ENCODE measurements at places on chromosomes 7 and 10.

GRCh38 chr10:76618171-76618570 is 1019.4 kb downstream of the KCNMA1 start:
- DNase-seq = no peak

DNA sequence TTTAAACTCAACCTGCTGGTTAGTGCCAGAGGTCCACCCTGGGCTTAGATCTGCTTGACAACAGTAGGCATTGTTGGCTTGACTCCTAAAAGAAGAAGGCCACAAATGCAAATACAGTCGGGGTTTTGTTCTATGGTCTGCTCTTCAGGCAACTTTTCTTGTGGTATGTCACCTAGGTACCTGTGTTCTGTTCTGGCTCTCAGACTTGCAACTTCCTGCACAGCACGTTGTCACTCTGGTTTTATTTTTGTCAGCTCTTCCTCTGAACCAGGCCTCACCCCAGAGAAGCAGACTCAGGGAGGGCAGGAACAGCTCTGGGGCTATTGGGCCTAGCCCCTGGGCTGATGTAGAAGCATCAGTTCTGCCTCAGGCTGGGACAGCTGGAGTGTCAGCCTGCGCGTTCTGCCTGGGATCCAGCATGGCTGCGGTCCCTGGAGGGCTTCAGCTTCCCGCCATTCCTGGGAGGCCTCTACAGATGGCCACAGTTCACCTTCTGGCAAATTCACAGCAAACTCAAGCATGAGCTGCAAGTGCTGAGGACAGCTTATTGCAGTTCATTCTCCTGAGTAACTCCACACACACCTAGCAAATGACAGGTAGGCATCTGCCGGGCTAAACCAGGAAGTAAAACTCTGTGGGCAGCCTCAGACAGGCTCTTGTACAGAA is 11.0 kb upstream of the PDCD4 start:
- no peak for DNase-seq

GRCh38 chr7:157494506-157495176 is 157.8 kb downstream of the DNAJB6 start:
- no peak for DNase-seq

- no peak for DNase-seq
Measured at GRCh38 chr10:12768156-12769100, 233.1 kb downstream of the CCDC3 start.

- DNase-seq = no peak
Measured at GRCh38 chr10:43794181-43794815, 145.6 kb upstream of the ZNF32 start.

- DNase-seq = no peak
Measured at GRCh38 chr10:11298116-11298515, 280.4 kb downstream of the CELF2 start.

DNA sequence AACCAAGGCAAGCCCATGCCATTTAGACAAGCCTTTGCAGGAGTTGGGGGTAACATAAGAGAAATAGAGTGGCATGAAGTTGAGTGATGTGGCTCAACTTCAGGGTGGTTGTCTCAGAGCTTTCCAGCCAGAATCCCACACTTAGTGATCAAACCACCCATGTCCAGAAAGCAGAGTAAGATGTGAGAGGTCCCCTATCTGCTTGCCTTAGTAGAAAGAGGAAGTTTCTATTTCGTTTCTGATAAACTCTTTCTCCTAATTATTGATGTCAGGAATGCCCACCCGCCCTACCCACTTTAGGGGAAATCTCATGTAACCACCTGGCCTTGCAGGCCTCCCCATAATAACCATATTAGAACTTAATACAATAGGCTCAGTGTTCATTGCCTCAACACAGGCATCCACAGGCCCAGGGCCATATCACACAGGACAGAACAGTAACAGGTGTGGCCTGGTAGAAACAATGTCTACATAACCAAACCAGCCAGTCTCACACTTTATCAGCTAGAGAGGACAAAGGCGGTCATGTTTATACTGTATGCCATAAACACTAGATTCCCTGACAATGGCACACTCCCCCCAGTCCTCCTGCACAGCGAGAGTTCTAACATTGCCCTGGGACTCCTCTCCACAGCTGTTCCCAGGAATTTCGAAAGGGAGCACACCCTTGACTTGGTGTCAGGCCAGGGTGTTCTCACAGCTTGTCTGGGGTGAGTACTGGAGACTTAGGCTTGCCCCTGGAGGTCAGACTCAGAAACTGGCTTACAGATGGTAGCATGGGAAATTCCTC is 364.4 kb downstream of the CXCL12 start:
- DNase-seq = no peak

DNA sequence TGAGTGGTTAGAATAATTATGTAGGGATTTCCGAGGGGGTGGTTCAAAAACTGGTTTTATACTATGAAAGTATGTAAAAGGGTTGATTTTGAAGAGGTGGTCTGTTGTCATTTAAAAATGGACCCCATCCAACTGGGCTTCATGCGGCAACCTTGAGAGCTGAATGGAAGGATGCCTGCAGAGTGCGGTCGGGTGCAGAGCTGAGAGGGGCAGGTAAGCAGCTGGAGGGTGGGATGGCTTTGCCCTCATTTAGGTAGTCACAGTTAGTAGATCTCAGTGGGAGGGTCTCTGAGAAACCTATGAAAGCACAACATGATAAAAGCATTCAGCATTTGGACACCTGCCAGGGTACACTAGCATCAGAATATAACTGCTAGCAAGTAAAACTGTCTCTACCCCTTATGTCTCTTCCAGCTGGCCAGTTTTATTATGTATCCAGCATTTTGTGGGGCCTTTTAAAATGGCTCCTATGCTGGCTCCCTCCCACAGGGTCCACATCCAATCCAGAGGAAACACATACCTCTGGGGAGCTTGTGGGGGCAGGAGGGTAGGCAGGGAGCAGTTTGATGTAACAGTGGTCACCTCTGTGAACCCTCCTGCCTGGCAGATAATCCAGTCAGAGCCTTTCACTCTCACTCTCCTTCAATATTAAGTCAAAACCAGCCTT is 75.9 kb upstream of the MAGI2 start:
- DNase-seq = no peak

DNA sequence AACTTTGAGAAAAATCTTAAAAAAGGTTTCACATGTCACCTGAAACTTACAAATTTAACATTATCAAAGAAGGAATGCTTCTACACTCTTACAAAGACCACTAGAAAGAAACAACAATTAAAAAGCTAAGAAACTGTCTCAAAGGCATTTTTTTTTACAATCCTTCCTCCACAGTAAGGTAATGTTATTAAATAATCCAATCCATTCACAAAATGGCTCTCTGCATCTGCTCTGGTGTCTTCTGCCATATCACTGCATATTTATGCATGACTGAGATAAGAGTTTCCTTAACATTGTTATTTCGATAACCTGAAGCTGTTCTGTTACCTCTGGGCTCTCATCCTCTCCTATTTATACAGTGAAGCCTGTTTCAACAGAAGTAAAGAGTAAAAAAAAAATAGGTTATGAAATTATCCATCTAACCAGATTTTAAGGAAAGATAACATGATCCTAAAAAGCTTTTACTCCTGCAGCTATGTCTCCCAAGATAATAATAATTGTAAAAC is 8.5 kb downstream of the HNRNPA2B1 start:
- no peak for DNase-seq
